ENCODE measurements at places on chromosomes 3 and 15.

GRCh38 chr3:52554026-52554755 lies 17.8 kb downstream of the UQCC5 start:
- no peak for DNase-seq

DNA sequence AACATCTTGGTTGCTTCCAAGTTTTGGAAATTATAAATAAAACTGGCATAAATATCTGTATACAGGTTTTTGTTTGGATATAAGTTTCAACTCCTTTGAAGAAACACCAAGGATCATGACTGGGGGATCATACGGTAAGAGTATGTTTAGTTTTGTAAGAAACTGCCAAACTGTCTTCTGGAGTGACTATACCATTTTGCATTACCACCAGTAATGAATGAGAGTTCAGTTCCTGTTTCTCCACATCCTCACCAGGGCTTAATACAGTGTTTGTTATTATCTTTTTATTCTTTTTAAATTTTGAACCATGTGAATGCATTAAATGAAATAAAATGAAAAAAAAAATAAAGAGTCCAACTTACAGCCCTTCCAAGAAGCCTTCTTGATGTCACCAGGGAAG lies 3.7 kb upstream of the ANKUB1 start:
- no peak for DNase-seq

- DNase-seq, result no peak
These were observed 13.9 kb upstream of the RHO start for GRCh38 chr3:129514563-129514962.

DNA sequence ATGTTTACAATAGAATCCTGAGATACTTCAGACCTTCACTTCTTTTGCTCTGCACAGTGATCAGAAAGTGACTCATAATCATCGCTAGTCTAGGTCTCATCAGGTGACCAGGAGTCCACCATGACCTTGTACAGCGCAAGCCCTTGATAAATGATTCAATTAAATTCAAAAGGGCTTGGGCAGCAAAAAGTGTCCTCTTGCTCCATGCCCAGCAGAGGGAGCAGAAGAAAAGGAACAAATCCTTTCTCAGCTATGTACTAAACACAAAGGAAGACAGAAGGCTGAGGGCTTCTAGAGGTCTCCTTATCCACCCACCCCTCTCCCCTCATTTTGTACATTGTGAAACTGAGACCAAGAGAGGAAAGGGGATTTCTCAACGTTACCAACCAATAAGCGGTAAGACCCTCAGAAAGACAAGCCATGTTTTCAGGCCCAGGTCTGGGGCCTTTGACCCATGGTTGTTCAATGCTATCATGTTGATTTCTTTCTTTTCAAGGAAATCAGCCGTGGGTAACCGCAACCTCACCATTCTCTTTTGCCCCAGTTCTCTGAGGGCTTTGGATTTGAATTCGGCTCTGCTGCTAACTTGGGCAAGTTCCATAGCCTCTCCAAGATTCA lies 74.8 kb downstream of the AQP9 start:
- peak; percentile 55 for DNase-seq

- no peak for DNase-seq
These were observed 52.2 kb upstream of the IGF1R start for GRCh38 chr15:98596131-98596530.

DNA sequence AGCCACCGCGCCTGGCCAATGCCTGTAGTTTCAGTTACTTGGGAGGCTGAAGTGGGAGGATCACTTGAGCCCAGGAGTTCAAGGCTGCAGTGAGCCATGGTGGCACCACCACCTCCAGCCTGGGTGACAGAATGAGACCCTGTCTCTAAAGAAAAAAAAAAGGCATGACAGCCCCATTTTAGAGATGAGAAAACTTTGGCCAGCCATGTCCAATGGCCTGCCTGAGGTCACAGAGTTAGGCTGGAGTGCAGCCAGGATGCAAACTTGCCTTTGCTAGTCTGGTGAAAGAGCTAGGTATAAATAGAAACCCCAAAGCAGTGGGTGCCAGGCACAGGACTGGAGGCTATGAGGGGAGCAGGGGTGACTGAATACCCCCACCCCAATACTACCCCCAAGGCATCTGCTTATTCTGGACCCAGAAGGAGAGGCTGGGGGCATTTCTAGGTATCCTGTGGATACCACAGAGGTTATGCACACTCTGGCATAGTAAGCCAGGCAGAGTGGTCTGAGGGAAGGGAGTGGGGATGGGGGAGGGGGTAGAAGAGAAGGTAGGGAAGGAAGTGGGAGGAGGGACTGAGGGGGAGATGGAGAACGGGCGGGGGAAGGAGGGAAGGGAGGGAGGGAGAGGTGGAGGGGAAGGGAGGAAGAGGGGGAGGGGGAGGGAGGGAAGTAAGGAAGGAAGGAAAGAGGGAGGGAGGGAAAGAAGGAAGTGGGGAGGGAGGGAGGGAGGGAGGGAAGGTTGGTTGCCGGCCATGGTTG lies 16.2 kb upstream of the C15orf39 start:
- DNase-seq, result no peak

DNA sequence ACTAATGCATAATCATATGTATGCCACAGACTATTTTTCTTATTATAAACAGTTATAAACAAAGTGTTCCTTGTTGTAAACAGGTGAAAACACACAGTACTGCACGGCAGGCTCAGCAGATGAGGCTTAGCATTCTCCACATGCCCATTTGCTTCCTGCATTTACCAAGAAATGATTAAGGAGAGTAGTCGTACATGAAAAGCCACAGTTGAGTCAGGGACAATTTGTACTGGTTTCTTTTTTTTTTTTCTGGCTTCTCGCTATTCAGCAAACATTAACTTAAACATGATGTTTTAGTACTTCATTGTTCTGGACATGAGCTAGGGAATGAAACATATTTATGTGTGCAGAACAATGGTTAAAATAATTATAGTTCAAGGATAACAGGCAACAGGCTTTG lies 63.4 kb downstream of the GHSR start:
- no peak for DNase-seq

GRCh38 chr3:181692311-181693145 lies 19.2 kb upstream of the SOX2 start:
- DNase-seq, result no peak

- peak; percentile 51 for DNase-seq
These were observed 67.6 kb downstream of the NLGN1 start for GRCh38 chr3:173465112-173465511.

All from IMR-90 (cell line).